ENCODE measurements at places on chromosomes 2 and 18. TPM values are rescaled to one million over a fixed set of nuclear protein-coding genes. Genes with fewer than 3 reads are reported as not detected.

- no peaks in the 10 kb centered on the region for H3K27me3 ChIP-seq
- peak overlapping the region; percentile 95 for H3K27ac ChIP-seq
- no peak for DNase-seq
- peaks cover 57% of the 10 kb centered on the region for H3K4me1 ChIP-seq
- H3K4me3 ChIP-seq: peak overlapping the region; percentile 97
These were observed 520 bp downstream of the GLS start for GRCh38 chr2:190881084-190881597.

Gene COL4A4
- total RNA-seq: 0.10 TPM

Gene ABCG5
- not detected for total RNA-seq

- H3K36me3 ChIP-seq: no peaks in the 10 kb centered on the region
- no peak for DNase-seq
- peaks cover 2% of the 10 kb centered on the region for H3K4me1 ChIP-seq
- H3K27me3 ChIP-seq: peaks cover 6% of the 10 kb centered on the region
These were observed 35.1 kb upstream of the B4GALT6 start for GRCh38 chr18:31719363-31720006.

Gene LYG2
- total RNA-seq: not detected

All from naive thymus-derived CD8-positive, alpha-beta T cell (primary cell).